Bronchial epithelial cell (primary cell): ENCODE measurements at places on chromosomes 12 and 14.
A peak's percentile ranks its signal among the peaks of the same experiment; 100 is the strongest.

- peak; percentile 2 for DNase-seq
These were observed 88.6 kb downstream of the RAD51B start for GRCh38 chr14:67908052-67908754.

DNA sequence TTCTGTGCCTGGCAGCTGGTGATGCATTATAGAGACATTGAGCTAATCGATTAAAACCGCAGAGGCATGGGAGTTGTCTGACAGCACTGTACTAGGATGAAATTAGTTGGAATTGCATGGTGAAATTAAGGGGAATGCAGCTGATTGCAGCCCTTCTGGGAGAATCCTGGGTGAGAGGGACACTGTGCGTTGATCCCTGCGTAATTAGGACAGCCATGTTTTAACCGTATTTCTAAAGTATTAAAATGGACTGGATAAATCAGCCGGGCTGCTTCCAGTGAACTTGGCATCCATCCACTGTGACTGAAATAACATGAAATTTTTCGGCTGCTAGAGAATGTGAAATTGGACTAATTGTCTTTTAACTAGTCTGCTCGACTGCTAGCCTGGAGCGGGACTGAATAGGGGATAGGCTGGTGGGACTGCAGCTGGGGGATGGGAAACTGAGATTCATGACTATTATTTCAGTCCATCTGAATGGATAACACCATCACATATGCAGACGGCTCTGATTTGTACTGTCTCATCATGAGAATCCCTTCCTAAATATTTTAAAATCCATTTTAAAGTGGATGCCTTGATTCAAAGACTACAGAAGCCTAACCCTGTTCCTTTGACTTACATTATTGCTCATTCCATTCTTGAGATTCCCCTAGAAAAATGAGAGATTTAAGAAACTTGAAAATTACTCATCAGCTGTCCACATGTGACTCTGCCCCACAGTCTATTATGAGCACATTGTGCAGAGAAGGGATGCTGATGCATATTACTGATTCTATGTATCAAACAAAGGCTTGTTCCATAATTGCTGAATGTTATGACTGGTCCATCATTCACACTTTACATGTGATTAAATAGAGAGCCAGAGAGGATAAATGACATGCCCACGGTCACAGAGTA lies 343.9 kb downstream of the NPAS3 start:
- DNase-seq: no peak

- DNase-seq: peak; percentile 80
These were observed 15.7 kb downstream of the FAR2 start for GRCh38 chr12:29164477-29165393.

DNA sequence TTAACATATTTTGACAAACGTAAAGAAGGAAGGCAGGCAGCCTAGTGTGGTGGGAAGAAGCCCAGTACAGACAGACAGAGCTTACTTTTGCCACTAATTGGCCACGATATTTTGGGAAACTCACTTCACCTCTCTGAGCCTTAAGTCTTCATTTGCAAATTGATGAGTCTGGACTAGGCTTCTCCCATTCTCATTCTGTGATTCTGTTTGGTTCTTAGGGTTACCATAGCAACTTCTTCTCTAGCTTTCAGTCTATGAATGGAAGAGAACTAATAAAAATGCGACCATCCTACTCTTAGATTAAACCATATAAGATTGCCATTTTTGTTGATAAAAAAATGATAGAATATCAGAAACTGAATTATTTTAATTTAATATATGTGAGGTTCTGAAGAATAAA lies 210.5 kb downstream of the SNAPC1 start:
- no peak for DNase-seq

DNA sequence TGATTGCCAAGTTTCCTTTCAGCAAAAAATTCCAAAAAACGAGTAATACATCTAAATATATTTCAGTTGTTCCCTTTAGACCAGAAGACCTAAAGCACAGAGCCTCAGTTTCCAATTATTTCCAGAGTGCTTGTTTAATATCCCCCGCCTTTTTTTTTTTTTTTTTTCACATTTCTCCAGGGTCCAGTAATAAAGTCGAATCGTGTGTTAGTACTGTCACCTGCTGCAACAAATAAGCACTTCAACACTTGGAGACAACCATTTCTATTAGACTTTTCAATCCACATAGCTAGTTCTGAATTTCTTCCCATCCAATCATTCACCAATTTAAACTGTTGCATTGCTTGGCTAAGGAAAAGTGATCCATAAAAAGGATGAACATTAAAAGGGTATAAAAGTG lies 13.6 kb downstream of the PDE6H start:
- DNase-seq: no peak

GRCh38 chr14:56751471-56751870 lies 58.8 kb downstream of the OTX2 start:
- no peak for DNase-seq

DNA sequence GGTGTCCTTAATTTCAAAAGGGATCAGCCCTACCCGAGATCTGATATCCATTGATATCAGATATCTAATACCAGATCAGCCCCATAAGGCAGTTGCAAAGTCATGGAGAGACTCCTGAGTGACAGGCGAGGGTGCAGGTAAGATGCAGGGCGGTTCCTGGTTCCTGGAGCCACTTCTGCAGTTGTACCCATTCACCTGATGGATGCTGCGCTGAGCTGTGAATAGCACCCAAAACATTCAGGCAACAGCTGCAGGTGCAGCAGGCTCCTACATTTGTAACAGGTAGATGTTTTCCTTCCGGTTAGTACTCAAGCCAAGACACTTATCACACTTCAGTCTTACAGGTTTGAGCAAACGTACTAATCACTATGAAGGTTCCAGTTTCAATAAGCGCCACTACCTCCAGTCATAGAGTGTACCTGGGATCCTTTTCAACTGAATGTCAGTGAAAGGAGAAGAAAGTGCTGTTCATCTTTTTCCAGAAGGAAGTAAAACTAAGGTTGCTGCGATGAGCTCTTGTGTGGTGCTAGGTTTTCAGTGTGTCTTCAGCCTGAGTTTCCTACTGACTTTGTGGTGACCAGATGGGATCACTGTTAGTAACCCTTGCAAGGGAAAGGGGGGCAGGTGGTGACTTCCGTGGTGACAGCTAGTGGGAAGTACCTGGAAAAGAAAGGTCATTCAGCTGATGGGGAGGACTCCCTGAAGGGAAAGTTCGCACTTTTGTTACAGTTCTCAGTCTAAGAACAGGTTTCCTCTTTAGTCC lies 1.9 kb downstream of the ATP6V0A2 start:
- DNase-seq: no peak

GRCh38 chr12:89789862-89790261 lies 81.2 kb upstream of the ATP2B1 start:
- DNase-seq: no peak

DNA sequence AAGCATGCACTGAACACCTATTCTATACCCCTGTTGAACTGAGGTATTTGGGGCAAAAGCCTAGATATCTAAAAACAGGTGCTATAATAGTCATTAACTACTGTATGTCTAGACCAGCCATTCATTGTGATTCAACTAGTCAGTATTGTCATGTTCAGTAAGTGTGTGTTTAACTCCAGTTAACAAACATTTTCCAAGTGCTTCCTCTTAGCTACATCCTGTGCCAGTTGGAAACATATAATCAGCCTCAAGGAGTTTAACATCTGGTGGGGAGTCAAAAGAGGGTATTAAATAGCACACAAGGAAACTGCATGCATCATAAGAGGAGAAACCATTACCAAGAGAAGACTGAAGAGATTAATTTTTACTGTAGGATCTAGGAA lies 20.4 kb downstream of the TMTC1 start:
- DNase-seq: no peak

DNA sequence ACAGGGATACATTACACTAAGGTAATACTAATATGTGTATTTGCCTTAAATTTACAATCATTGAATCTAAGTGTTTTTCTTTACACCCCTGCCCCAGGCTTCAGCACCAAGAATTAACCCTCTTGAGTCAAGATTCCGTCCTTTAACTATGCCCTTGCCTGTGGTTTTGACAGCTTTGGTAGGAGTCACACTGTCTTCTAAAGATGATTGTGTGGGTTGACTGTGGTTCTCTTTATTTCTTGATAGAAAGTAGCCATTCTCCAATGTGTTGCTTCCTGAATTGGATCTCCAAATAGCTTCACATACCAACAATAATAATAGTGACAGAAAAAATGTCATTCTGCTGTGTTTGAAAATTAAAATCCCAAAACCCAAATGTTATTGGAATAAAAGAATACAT lies 3.6 kb downstream of the CLEC7A start:
- DNase-seq: no peak

- no peak for DNase-seq
These were observed 19.1 kb upstream of the AMN start for GRCh38 chr14:102903248-102903888.

DNA sequence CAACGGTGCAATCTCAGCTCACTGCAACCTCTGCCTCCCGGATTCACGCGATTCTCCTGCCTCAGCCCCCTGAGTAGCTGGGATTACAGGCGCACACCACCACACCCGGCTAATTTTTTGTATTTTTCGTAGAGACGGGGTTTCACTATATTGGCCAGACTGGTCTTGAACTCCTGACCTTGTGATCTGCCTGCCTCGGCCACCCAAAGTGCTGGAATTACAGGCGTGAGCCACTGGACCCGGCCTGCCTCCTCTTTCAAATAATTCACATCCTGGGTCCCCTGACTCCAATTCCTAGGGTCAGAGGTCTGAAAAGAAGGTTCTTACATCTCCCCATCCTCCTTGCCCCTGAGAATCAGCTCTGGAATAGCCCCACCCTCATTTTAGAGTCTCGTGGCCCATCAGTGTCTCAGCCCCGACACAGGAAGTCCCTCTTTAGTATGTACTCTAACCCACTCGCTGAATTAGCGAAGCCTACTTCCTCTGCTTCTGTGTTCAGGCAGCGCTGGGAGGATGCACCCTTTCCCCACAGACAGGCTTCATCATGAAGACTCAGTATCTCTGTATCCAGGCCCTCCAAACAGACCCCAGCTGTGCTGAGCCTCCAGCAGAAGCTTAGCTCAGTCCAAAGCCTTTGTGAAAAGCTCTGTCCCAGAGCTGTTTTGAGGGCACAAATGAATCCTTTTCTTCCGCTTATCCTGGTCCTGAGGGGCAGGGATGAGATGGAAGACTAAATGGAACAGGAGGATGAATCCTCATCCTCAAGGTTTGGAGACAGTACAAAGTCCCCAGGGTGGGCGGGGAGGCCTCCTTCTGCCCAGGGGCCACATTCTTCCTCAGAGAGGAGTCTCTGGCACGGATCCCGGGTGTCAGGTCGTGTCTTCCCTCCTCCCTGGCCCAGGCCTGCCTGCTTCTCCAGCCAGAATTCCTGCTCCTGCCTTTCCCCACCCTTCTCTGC lies 3.5 kb downstream of the LPAR5 start:
- no peak for DNase-seq
